ENCODE measurements at places on chromosomes 2 and 18.

DNA sequence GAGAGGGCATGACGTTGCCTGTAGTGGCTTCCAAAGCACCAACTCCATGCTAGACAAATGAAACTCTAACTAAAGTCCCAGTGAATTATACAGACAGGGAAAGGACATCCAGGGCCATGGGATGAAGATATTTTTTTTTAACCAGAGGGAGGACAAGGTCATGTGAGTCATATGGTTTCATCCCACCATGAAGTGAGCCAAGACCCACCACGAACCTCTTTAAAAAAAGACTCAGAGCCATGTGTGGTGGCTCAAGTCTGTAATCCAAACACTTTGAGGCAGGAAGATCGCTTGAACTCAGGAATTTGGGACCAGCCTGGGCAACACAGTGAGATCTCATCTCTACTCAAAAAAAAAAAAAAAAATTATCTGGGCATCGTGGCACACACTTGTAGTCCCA, 115.2 kb downstream of the LIPG start:
- no peak for DNase-seq

DNA sequence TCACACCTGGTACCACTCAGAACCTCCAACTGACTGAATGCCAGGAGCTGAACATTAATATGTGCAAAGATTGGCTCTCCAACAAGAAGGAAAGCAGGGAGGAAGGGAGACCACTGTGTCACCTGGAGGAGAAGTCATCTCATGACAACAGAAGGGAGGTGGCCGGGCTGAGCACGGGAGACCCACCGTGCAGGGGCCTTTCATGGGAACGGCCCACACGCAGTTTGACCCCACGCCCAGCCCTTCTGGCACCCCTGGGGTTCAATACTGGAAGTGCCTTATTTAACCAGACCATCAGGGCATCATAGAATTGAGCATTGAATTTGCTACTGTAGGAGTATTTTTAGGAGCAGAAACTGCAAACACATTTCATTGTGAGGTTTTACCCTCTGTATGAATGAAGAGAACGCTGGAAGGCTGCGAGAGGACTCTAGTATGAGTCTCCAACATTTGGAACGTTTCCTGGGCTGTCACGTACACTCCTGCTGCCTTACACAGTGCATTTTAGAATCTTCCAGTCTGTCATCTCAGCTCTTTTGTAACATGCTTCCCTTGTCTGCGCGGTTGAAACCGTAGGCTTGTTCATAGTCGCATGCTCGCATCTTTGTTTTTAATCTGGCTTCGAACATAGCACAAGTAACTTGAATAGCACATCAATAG, 132.1 kb downstream of the NFATC1 start:
- no peak for DNase-seq

- DNase-seq: no peak
Observed at GRCh38 chr2:10387033-10387432, 61.1 kb downstream of the ODC1 start.

DNA sequence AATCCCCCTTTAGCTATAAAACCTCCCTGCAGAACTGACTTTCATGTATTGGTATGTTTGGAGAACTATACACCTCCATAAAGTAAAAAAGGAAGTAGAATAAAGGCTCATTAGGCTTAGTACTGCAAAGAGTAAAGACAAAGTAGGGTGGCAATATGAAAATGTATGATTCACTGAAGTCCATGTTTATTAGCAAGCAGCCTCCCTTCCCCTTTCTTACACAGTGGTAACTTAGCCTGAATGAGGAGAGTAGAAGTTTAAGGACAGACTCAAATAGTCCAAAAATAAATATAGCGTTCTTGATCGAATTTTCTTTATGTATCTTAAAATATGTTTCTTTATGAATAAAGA, 1.5 kb downstream of the ZNF804A start:
- no peak for DNase-seq

DNA sequence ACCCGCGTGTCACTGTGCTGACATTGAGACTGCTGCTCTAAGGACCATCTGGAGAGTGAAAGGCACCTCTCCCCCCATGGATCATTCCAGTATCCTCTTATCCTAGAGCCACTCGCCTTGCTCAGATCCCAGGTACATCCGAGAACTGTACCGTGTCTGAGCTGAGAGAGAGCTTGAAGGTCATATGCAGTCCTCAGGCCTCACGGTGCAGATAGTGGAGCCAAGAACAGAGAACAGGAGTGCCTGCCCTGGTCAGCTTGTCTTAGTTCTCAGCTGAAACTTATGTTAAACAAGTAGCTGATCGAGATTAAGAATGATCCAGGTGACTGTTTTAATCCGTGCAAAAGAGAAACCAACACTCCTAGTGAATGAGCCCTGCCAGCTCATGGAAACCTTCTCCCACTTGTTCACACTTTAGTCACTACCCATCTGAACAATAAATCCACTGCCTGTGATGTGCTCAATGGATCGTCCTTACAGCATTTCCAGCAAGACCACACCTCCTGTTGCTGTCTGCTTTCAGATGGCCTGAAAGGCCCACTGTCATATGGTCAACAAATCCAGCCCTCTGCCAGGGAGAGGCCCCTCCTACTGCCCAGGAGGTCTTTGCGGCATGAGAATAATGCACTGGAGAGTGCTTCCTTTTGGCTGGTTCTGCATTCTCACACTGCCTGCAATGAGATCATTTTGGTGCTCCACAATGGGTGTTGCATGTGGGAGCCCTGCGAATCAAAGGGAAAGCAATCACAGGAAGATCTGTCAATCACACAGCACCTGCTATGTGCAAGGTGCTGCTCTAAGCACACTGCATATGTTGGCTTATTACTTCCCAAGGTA, 43.7 kb upstream of the APCDD1 start:
- no peak for DNase-seq

DNA sequence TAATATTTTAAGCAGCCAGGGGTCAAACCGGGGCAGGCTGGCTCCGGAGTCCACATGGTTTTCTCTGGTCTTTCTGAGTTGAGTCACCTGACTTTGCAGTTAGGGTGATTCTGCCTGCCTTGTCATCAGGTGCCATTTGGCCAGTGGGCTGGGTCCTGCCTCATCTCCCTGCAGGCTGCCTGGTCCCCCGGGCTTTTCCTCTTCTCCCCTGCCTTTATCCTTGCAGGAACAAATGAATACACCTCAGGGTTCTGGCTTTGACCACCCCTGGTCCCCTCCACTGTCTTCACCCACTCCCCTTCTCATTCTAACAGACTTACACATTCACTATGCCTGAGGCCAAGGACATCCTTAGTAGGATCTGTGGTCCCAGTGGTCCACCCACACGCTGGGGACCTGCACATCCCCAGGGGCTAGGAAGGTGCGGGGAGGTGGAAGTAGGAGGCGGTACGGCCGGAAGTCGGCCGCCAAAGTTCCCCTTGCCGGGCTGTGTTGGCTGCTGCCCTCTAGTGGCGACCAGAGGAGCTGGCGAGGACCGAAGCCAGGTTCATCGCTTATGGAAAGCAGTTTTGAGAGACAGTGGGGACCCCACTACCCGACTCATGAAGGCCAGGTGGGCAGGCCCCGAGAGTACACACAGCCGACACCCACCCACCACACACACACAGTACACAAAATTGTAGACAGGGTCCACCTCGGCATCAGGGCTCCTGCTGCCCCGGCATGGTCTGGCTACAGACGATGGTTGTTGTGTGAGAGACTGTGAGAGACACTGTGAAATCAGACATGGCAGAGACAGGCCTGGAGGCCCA, 6.3 kb upstream of the TEX261 start:
- DNase-seq: peak; percentile 68

DNA sequence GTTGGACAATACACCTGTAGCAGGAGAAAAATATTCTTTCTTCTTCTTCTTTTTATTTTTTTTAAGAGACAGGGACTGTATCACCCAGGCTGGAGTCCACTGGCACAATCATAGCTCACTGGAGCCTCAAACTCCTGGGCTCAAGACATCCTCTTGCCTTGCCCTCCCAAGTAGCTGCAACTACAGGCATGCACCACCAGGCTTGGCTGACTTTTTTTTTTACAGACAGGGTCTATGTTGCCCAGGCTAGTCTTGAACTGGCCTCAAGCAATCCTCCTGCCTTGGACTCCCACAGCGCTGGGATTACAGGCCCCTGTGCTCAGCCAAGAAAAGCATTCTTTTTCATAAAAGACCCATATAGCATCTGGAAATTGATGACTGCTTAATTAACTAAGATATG, 17.1 kb upstream of the ARHGAP28 start:
- no peak for DNase-seq
